T-cell (primary cell): ENCODE measurements at places on chromosomes 16 and 17.

DNA sequence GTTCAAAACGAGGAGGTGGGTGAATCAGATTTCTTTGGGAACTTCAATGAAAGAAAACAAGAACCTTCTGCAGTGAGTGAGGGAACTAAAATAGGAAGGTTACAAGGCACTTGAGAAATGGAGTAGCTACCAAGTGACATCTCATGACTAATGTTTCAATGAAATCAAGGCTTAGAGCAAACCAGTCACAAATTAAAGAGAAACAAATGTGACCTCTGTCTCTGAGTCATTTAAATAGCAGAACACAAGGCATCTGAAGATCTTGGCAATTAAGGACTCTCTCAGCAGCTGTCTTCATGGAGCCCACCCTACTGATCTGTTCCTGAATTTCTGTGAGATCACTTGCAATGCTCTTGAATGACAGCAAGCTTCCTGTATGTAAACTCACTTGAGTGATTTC, 109.5 kb downstream of the CDH11 start:
- DNase-seq, result no peak

DNA sequence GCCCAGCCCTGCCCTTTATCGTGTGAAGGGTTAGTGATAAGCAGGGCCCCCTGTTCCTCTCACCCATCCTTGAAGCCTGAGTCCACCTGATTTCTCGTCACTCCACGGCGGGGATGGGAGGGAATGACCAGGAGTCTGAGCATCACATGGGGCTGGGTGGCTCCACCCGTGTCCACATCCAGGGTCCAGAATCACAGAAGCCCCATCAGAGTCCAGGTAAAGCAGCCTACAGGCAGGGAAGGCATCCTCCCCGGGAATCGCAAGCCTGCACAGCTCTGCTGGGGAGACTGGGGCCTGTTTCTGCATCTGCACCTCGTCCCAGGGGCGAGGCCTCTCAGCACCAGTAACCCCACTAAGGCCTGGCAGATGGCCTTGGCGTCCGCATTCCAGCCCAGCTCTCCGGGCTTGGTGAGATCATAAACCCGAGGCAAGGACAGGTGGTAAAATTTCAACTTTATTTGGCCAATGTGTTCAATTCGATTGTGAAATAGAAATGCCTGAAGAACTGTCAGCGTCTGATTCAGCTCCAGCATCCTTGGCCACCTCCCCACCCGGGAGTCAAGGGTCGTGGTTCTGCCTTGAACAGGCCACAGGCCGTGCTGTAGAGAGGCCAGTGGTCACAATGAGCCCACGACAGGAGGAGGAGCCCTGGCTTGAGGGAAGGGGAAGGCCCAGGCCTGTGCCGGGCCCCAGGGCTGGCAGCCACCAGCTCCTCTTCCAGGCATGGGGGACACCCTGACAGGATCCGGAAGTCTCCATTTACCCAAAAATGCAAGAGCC, 8.1 kb upstream of the PPP1R27 start:
- DNase-seq, result no peak

DNA sequence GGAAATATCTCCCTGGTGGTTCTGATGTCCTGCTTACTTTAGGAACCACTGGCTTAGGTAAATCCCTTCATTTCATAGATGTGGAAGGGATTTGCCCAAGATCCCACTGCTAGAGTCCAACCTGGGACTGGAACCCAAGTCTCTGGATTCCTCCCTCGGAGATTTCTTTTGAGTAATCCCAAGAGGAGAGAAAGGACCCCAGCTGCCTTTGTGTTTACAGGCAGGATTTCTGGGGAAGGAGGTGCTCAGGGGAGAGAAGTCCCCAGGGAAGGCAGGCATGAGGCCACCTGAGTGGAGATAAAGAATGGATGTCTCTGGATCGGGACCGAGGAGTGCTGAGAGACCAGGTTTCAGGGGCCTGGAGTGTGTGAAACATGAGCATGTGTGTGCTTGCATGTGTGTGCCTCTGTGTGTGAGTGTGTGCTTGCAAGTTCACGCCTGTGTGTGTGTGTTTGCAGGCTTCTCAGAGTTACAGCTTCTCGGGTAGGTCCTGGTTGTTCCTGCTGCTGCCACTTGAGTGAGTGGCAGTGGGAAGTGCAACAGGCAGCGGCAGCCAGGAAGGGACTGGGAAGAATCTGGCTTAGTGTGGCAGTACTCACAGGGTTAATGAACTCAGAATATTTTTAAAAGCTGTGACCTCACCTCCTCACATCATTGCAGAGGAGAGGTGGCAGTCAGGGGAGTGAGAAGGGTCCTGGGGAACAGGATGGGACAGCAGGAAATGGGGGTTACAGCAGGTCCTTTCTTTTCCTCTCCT, 2.2 kb downstream of the KCNH6 start:
- DNase-seq, result no peak

GRCh38 chr16:85461022-85461813, 151.9 kb upstream of the GSE1 start:
- DNase-seq, result no peak

DNA sequence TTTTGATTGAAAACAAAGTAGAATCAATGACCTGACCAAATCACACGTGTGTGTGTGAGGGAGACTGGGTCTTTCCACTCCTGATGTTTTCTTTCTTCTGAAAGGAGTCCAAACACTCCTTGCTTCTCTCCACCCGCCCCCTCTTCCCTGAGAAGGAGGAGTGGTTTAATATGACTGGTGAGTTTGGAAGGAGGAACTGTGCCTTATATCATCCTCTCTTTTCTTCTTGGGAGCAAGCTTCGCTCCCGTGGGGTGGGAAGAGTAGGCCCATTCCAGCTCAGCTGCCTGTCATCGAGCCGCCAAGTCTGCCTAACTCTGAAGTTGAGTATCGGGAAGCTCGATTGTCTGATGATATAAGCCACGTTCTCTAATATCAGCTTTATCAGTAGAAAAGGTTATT, 96.5 kb downstream of the YPEL2 start:
- no peak for DNase-seq

DNA sequence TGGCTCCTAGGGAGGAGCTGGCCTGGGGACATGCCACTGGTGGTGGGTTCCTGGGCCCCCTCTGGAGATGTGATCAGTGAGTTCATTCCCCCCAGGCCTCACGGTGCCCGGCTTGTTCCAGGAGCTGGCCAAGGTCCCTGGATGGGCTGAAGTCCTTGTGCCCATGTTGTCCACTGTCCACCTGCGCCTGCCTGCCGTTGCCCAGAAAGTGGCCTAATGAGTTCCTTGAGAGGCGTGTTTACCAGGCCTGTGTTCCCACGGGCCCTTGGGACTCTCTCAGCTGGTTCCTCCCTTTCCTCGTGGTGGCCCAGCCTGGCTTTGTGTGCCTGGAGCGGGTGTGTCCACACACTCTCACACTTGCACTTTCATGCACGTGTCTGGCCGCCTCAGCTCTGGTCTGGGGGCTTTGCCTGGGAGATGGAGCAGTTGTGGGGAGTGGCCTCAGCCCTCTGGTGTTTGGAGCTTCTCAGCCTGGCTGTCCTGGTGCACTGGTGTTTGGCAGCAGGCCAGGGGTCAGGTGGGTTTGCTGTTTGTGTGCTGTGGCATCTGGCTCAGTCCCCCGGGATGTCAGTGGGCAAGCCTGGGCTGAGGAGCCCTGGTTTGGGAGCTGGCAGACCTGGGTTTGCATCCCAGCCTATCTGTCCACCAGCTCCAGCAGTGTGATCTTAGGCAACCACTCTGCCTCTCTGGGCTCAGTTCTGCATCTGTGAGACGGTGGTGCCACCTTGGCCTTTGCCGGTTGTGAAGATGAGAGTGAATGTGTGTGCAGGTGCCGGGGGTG, 18.0 kb downstream of the ADCY7 start:
- DNase-seq, result no peak

DNA sequence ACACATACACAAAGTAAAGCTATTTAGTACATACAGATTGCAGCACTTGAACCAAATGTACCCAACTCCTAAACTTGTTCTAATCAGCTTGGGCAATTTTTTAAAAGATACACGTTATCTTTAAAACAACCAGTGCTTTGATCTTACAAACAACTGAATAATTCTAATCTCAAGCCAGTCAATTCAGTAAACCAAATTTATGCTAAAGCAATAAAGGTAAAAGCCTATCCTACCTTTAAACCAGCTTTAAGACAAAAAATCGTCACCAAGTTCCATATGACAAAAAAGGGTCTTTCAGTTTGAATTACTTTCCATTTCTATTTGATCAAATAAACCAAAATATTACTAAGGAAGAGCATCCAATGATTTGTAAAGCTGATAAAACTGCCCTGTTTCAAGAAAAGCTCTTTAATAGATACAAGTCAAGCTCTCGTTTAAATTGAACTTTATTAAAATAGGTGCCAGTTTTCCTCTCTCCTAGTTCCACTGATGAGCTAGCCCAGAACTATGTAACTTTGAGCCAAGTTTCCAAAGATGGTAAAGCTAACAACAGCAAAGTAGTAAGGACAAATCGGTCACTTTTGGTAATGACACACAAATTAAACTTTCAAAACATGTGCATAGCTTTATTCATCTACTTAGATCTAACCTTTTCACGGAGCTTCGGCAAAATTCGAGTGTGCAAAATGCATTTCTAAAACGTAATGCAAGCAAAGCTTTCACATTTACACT, 10.2 kb downstream of the CRYBA1 start:
- no peak for DNase-seq

DNA sequence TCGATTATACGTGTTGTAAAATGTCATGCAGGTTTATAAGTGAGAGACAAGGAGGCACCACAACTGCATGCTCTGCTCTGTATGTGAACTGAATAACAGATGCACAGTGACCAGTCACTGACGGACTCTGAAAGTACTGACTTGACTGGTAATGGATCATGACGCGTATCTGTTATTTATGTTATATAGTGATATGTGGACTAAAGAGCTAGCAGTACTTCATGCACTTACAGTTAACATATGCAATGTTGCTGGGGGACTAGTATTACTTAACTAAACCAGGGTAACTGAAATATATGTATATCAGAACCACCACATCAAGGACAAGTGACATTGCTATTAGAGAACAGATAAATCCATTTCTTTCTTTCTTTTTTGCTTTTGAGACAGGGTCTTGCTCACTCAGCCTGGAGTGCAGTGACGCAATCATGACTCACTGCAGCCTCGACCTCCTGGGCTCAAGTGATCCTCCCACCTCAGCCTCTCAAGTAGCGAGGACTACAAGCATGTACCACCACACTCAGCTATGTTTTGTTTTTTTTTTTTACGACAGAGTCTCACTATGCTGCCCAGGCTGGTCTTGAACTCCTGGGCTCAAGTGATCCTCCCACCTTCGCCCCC, 17.2 kb downstream of the COIL start:
- no peak for DNase-seq

GRCh38 chr17:1013729-1014090, 16.8 kb downstream of the TIMM22 start:
- DNase-seq, result no peak

DNA sequence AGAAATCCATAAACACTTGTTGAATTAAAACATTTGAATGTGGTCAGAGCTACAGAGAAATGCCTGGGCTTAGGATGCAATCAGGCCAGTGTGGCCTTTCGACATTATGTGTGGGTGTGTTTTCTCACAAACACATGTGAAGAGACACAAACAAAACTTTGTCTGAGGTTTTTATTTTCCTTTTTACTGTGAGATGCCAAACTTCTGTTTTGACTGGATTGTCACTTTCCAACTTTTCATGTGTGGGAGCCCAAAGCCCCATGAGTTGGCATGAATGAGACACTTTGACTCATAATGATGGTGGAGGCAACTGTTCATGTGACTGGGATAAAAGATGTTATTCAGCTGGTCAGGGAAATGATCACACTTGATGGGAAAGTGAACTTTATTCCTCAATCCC, 71.9 kb upstream of the GAS7 start:
- DNase-seq, result no peak

DNA sequence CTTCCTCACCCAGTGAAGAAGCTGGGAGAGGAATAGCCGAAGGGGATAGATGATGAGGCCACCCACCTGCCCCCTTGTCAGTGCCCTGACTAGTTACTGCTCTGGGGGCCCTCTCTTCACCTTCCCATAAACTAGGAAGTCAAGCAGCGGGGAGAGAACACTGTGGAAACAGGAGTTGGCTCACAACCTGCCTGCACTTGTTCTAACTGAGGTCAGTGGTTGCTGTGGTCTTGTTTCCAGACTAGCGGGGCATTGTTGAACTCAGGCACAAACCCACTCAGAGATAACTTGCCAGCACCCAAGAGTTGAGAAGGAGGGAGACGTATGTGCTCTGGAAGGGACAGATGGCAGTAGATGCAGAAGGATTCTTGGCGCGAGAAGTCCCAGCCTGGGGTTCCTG, 48.6 kb upstream of the DDX52 start:
- DNase-seq, result no peak

- no peak for DNase-seq
Observed at GRCh38 chr16:66254751-66255150, 111.7 kb upstream of the CDH5 start.

GRCh38 chr16:75143941-75144340, 4.4 kb upstream of the ZFP1 start:
- DNase-seq, result no peak

- DNase-seq, result no peak
Observed at GRCh38 chr16:75099738-75100602, 16.6 kb downstream of the LDHD start.

DNA sequence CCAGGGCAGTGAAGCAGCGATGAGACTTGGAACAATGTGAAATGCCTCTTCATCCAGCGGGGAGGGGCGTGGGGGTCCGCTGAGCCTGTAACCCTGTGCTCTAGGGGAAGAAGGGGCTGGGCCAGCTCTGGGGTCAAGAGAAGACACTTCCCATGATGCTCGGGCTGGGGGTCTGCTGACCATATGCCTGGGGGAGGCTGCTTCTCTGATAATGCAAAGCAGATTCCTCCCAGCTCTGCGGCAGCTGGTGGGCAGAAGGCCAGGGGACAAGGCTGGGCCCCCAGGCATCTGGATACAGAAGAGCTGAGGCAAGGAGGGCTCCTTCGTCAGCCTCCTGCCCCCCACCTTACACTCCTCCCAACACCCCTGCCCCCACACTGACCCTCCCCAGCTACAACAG, 24.7 kb downstream of the NGFR start:
- DNase-seq, result no peak

GRCh38 chr17:42997390-42997983, 732 bp upstream of the RPL27 start:
- no peak for DNase-seq

DNA sequence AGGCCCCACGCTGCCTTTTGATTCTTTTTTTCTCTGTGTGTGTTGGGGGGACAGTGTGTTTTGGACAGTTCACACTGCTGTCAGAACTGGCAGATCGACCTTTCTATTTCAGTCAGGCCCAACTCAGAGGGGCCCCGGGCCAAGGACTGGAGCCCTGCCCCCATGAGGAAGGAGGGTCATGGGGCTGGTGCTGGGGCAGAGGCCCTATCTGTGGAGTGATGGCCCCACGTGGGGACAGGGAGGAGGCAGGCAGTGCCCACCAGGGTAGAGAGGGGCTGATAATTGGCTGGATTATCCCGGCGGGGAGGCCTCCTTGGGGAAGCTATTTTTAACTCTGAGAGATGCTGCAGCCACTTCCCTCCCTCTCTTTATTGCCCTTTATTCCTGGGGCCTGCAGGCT, 5.7 kb upstream of the KCNJ12 start:
- no peak for DNase-seq
